CD4-positive, alpha-beta T cell treated with Interleukin-12 subunit alpha and Interleukin-12 subunit beta, for 1 hour (primary cell): ENCODE measurements at places on chromosomes 13 and 19.

- DNase-seq: no peak
Measured at GRCh38 chr13:41582027-41582463, 124.7 kb downstream of the RGCC start.

DNA sequence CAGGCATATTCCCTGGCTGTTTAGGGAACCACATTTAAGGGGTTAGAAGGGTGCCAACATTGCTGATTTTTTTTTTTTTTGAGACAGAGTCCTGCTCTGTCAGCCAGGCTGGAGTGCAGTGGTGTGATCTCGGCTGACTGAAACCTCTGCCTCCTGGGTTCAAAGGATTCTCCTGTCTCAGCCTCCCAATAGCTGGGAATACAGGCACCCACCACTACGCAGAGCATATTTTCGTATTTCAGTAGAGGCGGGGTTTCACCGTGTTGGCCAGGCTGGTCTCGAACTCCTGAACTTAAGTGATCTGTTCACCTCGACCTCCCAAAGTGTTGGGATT lies 7.8 kb upstream of the CRX start:
- no peak for DNase-seq

DNA sequence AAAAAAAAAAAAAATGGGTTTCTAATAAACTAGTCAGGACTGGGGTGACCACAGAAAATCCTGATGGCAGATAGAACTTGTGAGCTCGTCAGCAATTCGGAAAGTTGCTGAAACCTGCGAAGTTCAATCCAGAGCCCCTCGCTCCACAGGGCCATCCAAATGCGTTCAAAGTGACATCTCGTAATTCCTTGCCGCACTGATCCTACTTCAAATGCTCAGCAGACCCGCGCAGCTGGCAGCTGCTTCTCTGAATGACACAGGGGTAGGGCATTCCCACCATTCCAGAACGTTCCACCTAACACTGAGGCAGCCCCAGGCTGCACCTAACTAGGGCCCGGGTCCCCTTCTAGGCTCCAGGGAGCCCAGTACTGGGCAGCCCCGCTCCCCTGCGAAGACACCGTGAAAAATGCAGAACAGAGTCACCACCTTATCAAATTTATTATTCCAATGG lies 4.8 kb upstream of the DAPK3 start:
- peak; percentile 23 for DNase-seq

DNA sequence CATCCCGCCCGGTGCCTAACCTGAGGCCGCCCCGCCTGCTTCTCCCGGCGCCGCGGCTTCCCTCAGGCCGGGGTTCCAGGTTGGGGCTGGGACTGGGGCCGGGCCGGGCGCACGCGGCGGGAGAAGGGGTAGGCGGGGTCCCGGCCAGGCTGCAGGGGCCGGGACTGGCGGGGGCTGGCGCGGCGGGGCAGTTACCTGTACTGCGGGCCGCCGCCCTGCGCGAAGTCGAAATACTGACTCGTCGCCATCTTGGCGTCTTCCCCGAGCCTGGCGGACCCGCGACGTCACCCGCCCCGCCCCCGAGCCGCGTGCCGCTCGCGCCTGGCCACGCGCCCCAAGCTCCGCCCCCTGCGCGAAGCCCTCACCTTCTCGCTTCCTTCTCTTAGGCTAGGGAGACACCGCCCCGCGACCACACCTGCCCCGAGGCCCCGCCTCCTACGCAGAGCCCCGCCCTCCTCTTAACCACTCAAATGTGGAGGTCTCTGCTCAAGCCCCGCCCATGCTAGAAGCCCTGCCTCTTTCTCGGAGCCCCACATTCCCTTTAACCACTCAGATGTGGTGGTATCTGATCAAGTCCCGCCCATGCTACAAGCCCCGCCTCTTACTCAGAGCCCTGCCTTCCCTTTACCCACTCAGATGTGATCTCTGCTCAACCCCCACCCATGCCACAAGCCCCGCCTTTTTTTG lies at the start of gene ZFR2:
Gene ZFR2, minus strand, starts transcription at position 269 of the 687 bp plus-strand sequence. Its CDS starts 21 bp downstream, at position 248.
- peak; percentile 24 for DNase-seq

GRCh38 chr13:99265821-99266426 lies 7.7 kb upstream of the GPR18 start:
- peak; percentile 77 for DNase-seq

DNA sequence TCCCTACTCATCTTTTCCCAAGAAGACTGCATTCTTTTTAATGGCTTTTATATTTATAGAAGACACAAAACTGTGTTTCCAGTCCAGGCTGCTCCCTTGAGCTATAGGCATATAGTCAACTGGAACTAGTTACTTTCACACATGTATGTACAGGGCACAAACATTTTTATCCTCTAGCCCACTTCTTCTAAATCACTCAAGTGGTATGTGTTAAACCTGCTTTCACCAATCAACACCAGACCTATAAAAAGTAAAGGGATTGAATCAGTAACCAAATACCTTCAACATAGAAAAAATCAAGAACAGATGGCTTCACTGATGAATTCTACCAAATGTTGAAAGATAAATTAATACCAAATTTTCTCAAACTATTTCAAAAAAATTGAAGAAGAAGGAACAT lies 584.2 kb upstream of the SLITRK1 start:
- DNase-seq: no peak

- no peak for DNase-seq
Measured at GRCh38 chr13:62837895-62838294, 1422.2 kb upstream of the PCDH20 start.

GRCh38 chr19:49106648-49107135 lies 7.5 kb upstream of the LIN7B start:
- DNase-seq: peak; percentile 70

DNA sequence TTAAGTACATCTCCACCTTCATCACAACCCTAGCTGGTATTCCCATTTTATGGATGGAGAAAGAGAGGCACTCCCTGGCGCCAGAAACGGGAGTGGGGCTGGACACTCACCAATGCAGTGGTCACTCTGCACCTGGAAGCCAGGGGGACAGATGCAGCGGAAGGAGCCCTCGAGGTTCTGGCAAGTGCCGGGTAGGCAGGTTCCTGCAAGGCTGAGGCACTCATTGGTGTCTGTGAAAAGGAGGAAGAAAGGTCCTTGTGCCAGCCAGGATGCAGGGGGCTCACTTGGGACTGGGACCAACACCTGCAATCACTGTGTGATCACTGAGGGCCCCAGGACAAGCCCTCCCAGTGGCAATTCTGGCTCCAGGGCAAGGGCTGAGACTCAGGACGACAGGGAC lies 41.8 kb downstream of the CCL25 start:
- DNase-seq: no peak

- DNase-seq: no peak
Measured at GRCh38 chr19:3397266-3398022, 31.1 kb downstream of the NFIC start.

GRCh38 chr19:6728346-6728745 lies 7.9 kb upstream of the C3 start:
- DNase-seq: no peak

GRCh38 chr13:51240958-51241357 lies 18.8 kb downstream of the FAM124A start:
- DNase-seq: no peak

GRCh38 chr13:99442273-99442895 lies 58.9 kb upstream of the TM9SF2 start:
- DNase-seq: peak; percentile 77

DNA sequence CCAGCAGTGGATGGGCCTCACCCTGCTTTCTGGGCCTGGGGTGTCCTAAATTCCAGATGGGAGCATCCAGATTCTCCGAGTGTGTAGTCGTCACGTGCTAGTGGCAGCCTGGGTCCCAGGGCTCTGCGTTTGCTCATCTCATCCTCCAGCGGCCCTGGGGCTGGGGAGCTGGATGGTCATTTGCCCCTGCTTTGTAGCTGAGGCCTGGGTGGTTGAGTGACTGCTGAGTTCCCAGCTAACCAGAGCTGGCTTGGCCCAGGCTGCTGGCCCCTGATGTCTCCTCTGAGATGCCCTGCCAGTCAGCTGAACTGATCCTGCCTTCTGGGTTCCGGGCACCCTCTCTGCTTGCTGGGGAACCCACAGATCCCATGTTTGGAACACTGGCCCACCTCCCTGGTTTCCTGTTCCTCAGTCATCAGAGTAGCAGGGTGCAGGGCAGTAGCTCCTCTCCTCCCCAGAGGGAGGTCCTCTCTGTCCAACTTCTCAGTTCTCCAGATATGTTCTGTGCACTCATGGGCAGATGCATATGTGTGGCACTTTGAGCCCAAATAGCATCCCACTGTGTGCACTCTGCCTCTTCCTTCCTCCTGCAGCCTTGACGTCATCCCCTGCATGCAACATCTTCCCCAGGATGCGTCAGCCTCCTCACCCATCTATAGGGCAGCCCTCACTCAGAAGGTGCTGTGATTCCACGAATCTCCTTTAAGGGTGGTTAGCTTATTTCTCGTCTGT lies 22.4 kb upstream of the CRTC1 start:
- DNase-seq: no peak

DNA sequence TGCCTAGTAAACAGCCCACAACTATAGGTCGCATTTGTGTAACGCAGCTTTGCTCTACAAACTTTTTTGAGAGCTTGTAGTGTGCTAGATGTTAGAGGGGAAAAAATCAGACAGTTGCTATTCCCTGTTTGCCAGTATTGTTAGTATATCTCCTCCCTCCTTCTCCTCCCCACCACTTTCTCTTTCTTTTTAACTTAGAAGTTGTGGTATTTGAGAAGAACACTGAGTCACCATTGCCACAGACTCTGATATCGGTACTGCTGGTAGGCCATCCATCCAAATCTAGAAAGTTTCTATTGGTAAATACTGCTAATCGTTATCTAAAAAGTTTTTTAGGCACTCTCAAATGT lies 666 bp downstream of the POMP start:
- DNase-seq: peak; percentile 55

- no peak for DNase-seq
Measured at GRCh38 chr13:45447050-45447661, 17.6 kb upstream of the COG3 start.

DNA sequence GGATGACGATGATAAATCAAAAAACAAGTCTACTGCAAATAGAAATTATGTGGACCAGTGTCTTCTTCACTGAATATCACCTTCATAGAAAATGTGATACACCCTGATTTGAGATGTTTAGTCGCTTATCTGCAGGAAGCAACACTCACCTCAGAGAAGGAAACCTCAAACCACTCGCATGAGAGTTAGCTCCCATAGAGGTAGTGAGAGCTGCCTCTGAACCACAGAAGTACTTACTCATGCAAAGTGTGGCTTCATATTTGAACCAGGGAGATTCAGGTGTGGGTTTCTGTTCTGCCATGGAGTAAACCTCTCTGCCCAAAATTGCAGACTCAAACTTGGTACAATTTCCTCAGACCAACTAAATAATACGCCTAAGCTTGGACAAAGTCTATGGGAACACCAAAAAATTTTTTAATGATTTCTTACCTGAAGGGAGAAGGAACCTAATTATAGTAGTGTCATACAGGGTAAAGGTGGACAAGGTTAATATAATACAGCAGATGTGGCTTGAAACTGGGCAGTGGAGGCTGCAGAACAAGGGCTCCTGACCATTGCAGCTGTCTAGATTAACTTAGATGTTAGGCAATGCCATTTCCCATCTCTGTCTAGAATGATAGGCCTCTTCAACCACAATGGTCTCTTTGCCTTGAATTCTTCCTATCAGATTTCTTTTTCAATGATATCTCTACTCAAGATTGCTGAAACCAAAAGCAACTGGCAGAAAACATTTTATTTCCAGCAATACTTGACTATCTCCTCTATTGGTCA lies 29.6 kb upstream of the RCBTB2 start:
- DNase-seq: peak; percentile 85

DNA sequence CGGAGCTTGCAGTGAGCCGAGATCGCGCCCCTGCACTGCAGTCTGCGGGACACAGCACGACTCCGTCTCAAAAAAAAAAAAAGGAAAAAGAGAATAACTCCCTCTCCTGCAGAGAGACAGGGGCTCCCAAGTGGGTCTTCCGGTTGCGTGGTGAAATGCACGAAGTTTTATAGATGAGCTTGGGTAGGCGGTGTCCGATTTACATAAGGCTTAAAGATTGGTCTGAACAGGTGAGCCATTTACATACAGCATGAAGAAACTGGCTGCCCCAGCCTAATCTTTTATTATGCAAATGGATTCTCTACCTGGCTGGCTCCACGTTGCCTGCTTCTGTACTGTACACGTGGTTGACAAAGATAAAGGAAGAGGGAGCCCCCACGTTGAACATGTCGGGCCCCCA lies 19.5 kb downstream of the ADGRE2 start:
- DNase-seq: no peak
